ENCODE measurements at places on chromosomes 4 and X.
A peak's percentile ranks its signal among the peaks of the same experiment; 100 is the strongest.

GRCh38 chr4:159966746-159967145, 863.9 kb downstream of the RAPGEF2 start:
- no peak for DNase-seq

- no peak for DNase-seq
Measured at GRCh38 chrX:84865113-84865512, 138.6 kb upstream of the APOOL start.

DNA sequence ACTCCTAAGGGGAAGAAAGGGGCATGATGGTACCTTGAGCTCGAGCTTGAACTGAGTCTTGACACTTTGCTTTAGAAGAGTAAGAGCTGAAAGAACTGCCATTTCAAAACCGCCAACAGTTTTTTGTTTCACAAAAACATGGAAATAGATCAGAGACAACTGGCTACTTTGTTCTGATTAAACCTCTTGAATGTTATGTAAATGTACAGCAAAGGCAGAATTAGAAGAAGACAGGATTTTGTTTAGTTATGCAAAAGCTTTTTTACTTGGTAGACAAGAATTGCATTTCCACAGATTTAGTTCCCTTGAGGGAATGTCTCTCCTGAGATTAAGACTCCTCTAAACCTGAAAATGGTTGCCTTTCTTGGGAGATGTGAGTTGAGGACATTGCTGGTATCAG, 33.3 kb upstream of the STPG2 start:
- no peak for DNase-seq

GRCh38 chr4:117512414-117512813, 427.0 kb upstream of the TRAM1L1 start:
- DNase-seq: no peak

- no peak for DNase-seq
Measured at GRCh38 chrX:19747652-19748610, 139.5 kb downstream of the SH3KBP1 start.

- DNase-seq: peak; percentile 9
Measured at GRCh38 chrX:136954930-136955329, 74.4 kb upstream of the RBMX start.

- peak; percentile 10 for DNase-seq
Measured at GRCh38 chr4:159358226-159358625, 255.3 kb downstream of the RAPGEF2 start.

DNA sequence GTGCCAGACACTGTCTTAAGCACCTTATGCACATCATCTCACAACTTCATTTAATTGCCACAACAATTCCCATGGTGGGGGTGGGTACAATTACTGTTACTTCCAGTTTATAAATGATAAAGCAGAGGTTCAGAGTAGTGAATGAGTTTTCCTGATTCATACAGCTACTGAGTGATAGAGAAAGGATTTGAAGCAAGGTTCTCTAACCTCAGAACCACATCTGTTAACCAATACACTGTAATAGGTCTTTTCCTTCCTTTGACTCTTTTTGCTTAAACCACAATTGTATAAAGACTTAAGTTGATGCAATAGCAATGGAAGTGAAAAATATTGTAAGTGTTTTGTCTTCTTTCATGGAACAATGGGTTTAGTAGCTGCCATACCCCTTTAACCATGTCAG, 43.5 kb upstream of the PAK3 start:
- no peak for DNase-seq

- no peak for DNase-seq
Measured at GRCh38 chr4:5683566-5683965, 24.8 kb downstream of the EVC2 start.

DNA sequence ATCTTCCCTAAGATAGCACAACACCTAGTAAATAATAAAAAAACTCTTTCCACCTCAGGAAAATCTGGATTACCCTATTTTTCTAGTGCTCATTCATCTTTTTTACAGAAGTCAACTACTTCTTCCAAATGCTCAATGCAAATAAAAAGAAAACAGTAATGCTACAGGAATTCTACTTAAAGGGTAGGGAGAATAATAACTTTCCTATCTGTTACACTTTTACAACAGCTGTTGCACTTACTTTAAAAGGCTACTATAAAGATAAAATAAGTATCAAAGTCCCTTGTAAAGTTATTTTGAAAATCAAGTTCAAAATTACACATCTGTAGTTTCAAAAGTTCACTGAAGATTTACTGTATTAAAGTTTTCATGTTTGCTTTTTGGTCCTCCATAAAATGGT, 37.6 kb downstream of the THOC2 start:
- no peak for DNase-seq

DNA sequence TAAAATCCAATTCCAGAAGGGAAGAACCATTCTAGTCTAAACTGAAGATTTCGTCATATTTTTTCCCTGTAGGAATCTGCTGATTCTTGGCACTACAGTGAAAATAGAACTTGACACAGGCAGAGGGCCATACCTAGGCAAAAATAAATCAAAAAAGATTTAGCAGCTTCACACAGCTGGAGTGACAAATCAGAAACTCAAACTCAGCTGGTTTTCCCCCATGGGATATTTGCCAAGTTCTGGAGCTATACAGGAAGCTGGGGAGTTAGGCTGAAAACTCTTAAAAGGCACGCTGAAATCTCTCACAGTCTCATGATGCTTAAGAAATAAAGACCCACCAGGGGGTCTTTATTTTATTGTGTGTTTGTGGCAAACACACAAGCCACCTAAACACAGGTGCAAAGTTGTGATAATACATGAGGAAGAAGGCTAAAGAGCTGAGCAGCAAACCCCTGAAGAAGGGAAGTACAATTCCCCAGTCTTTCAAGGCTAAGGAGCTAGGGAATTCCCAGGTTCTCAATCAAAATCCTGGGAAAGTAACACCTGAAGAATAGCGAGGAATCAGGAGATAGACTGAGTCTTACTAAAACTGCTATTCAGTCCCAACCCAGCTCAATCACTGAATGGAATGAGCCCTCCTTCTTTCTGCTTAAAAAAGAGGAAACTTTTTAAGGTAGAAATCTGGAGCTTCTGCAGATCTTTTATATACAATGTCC, 32.1 kb upstream of the BEND2 start:
- DNase-seq: no peak

DNA sequence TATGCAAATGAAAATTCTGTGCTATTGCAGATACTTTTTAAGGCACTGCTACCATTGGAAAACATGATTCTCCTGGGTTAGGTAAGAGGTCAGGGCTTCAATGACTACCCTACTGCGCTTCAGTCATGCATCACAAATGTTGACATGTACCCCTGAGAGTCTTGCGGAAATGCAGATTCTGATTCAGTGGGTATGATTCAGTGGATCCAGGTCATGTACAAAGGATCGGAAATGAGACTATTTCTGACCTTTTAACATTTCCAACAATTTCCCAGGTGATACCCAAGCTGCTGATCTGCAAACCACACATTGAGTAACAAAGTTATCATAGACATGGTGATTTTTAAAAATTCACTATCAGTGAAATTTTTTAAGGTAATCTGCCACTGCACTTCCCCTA, 62.6 kb downstream of the DDX53 start:
- DNase-seq: no peak

GRCh38 chrX:53718073-53718472, 31.6 kb upstream of the HUWE1 start:
- no peak for DNase-seq

GRCh38 chrX:17820100-17820499, 41.0 kb downstream of the RAI2 start:
- no peak for DNase-seq

DNA sequence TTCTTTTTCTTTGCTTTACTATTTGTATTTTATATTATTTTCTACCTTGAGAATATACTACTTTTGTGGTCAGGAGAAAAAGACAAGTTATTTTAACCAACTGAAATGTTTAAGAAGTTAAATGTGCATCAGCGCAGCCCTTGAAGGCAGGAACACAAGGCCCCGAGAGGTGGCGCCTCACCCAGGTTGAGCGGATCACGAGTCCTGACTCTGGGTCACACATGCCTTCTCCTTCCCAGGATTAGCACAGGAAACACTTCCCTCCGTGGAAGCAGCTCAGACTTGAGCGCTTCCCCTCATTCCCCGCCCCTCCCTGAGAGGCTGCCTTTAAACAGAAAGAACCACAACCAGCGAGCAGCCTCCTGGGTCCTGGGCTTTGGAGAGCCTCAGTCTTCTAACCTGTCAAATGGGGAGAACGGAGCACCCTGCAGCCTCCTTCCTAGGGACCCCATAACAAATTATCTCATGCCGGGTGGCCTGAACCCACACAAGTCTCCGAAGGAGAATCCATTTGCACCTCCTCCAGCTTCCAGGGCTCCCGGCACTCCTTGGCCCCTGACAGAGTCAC, 217.6 kb downstream of the AFAP1 start:
- no peak for DNase-seq

GRCh38 chrX:122303761-122304160, 880.3 kb upstream of the GRIA3 start:
- DNase-seq: no peak

- no peak for DNase-seq
Measured at GRCh38 chr4:173857828-173858227, 327.8 kb upstream of the HAND2 start.

GRCh38 chr4:101067383-101067782, 279.9 kb downstream of the PPP3CA start:
- no peak for DNase-seq

GRCh38 chr4:150080337-150080736, 2.1 kb downstream of the DCLK2 start:
- peak; percentile 59 for DNase-seq

DNA sequence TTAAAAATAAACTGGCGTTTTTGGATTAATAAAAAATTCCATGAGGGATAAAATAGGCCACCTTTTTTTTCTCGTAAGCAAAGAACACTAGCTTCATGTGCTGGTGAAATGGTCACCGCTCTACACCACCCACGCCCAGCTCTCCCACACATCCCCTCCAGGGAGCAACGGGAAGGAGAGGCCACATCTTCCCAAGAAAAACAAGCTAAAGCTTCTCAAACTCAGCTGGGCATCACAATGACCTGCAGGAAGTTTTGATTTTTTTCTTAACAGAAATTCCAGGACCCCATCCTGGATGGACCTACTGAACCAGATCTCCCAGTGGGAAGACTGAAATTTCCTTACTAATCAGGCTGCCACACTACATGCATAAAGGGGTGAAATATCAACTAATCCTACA, 9.8 kb downstream of the TSPAN5 start:
- DNase-seq: no peak

DNA sequence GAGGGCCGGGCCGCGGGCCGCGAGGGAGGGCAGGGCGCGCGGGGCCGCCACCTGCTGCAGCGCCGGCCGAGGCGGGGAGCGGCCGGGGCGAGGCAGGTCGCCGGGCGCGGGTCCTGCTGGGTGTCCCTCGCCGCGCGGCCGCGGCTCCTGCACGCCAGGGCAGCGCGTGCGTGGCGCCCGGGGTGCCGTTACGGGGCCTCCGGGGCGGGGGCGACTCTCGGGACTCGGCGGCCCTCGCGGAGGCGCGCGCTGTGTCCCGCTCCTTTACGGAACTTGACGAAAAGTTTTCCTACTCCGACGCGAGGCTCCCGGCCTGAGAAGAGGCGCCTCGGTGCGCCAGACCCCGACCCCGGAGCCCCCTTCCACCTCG, 329 bp downstream of the TBC1D14 start:
- no peak for DNase-seq

- no peak for DNase-seq
Measured at GRCh38 chrX:124280294-124280902, 52.1 kb upstream of the TEX13D start.

GRCh38 chr4:99856166-99856565, 38.1 kb downstream of the LAMTOR3 start:
- peak; percentile 4 for DNase-seq

DNA sequence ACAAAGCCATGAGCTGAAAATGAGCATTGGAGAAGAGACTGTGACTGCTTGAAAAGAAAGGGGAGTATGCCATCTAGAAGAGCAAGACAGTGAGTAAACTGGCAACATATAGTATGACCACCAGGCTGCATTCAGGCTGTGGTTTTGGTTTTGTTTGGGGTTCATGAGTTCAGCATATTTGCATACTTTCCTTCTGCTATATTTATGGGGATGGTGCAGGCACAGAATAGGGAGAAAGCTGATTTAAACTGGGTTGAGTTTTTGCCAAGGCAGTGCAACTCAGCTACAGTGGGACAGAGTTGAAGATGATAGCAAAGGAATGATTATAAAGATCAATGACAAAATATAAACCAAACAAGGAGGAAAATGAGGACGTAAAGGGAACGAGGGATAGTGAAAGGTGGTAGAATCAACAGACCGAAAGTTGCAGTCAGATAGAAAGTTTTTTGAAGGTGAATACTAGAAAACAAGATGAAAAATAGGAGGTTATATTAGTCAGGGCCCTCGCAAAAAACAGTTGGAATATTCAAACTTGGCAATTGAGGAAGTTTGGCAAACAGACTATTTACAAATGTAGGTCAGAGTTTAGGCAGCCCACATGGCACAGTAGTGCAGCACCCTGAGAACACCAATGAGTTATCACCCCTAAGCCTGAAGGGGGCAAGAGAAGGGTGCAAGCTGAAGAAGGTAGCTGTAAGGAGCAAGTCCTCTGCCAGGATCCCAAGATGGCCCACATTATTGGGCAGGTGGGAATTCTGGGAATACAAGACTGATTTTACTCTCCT, 114.8 kb upstream of the MAP9 start:
- DNase-seq: no peak

DNA sequence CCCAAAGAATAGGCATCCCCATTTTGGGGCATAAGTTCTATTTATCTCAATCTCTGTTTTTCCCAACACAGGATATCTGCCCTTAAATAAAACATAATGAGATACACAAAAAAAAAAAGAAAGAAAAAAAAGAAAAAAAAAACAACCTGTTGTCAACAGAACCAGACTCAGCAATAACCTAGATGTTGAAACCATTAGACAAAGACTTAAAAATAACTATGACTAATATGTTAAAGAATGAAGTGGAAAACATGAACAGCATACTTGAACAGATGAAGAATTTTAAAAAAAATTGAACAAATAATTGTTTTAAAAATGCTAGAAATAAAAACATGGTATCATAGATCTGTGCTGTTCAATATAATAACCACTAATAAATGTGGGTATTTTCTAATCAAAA, 93.4 kb upstream of the RXFP1 start:
- no peak for DNase-seq

- no peak for DNase-seq
Measured at GRCh38 chr4:61204353-61205060, 4.4 kb downstream of the ADGRL3 start.

DNA sequence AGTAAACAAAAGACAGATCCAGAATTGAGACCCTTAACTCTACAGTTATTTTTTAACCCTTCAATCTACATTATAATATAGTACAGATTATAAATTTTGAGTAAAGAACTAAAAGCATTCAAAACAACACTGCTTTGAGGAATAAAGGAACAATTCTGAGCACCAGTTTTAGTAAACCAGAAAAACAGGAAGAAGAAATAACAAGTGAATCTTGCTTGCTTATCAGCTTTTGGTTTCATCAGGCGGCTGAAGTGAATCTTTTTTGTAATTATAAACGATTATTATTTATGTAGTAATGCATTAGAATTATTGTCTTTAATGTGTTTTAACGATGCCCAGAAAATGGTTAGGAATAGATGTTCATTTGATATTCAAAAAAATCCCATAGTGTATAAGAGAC, 305.4 kb downstream of the ARAP2 start:
- no peak for DNase-seq

Measured in HFF-Myc (cell line).